ENCODE measurements at places on chromosomes 2 and 18.

GRCh38 chr18:52937840-52938239, 597.8 kb downstream of the DCC start:
- no peak for DNase-seq

DNA sequence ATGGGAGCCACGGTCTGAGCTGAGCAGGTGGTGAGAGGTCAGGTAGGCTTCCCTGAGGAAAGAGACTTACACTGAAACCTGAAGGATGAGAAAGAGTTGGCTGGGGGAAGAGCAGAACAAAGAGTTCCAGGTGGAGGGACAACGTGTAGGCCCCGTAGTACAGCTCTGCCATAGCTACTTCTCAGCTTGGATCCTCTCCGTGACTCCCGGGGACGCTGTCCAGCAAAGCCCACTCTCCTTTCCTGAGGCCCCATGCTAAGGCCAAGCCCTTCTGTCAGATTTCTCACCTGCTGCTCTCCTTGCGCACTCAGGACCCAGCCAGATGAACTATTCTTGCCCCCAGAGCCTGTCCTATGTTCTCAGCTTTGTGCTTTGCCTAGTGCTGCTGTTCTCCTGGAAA, 173.8 kb downstream of the GALNT1 start:
- no peak for DNase-seq

DNA sequence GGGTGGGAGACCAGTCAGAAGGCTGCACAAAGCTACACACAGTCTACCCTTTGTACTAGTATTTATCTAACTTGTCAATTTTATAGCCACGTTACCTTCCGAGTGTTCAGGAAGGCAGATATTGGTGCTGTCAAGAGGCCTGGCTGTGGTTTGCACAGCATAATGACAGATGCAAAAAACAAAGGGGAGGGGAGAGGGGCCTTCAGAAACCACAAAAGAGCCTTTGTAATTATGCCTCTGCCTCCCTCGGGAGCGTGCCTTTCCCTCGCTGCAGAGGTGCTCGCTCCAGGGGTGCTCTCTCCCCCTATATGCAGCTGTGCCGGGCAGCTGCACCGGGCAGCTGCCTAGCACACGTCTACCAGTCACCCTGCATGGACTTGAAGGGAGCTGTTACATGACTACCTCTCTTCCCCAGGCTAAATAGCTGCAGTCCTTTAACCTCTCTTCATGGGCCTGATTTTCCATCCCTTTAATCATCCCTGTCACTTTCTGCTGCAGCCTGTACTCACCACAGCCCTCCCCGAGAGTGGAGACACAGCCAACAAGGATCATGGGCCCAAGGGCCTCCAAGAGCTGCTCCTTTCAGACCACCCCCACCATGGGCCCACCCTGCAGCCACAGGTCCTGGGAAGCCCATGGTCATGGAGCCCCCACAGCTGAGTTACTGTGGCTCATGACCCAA, 168.4 kb upstream of the PKDCC start:
- peak; percentile 36 for DNase-seq

- peak; percentile 60 for DNase-seq
These were observed 76.2 kb upstream of the UPP2 start for GRCh38 chr2:158025255-158025996.

DNA sequence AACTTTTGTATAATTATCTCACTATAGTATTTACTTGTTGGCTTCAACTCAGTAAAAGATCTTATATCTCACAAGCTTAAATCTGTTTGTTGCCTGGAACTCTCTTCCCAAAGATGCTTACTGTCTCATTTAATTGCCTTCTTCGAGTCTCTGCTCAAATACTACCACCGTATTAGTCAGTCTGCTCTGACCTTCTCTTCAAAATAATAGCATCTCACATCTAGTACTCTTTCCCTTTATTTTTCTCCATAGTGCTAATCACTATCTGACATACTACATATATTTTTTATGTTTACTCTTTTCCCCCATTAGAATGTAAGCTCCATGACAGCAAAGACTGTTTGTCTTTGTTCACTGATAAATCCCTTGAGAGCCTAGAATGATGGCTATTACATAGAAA, 10.6 kb upstream of the MPP4 start:
- no peak for DNase-seq

- DNase-seq, result no peak
These were observed 48.9 kb upstream of the ASXL2 start for GRCh38 chr2:25926984-25927756.

DNA sequence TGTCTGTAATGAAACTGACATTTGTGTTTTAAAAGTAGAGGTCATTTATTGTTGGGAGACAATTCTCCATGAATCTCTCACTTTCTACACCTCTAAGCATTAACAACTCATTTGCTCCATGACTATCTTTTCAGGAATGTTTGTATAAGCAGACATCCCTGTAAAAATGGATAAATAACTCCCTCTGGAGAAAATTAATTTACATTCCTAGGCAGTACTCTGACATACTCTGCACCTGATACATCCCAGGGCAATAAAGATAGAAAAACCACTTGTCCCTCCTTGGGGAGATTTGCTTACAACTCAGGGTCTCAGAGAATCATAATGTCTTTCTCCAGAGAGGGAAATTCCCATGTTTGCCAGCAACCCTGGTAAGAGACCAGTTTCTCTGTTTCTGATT, 1037.7 kb upstream of the SLC39A10 start:
- DNase-seq, result no peak
